ENCODE measurements at places on chromosomes 2 and 18.
A peak's percentile ranks its signal among the peaks of the same experiment; 100 is the strongest.

DNA sequence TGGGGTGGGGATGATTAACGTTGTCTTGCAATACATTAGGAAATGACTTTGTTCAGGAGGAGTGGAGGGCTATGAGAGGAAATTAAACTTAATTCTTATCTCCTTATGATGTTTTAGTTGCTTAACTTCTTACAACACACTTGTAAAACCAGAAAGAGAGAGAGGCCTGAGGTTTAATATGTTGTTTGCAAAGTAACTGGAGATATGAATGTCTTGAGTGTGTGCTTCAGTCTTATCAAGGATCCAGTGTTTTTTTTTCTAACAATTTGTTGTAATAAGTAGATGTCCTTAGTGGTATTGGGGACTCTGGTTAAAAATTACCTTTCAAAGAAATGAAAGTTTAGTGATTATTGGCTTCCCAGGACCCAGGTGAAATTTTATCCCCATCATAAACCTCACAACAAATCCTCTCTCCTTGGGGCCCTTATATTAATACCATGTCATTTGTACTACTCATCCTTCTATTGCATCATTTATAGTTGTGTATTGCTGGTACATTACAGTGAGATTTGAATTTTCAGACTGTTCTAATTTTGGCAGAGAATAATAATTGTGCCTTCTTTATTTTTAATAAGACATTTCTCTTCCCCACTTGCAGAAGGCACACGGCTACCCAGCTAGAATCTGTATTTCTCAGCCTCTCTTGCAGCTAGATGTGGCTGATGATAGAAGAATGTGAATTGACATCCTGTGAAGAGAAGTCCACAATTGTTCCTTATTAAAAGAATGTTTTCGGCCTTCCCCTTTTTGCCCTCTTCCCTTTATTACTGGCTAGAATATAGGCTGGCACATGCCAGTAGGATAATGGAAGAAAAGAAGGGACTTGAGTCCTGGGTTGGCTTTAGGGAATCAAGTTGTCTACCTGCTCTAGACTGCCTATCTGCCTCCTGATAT, 91.9 kb upstream of the CXCR4 start:
- no peaks in the 10 kb centered on the region for H3K36me3 ChIP-seq
- no peak overlapping the region for H3K4me3 ChIP-seq
- H3K27me3 ChIP-seq = no peaks in the 10 kb centered on the region
- no peak overlapping the region for H3K27ac ChIP-seq
- no peaks in the 10 kb centered on the region for H3K4me1 ChIP-seq

- H3K27me3 ChIP-seq = no peaks in the 10 kb centered on the region
- H3K4me1 ChIP-seq = peaks cover 52% of the 10 kb centered on the region
- peak overlapping the region; percentile 87 for H3K27ac ChIP-seq
- DNase-seq = no peak
These were observed 64.0 kb upstream of the STK39 start for GRCh38 chr2:168311261-168311910.

DNA sequence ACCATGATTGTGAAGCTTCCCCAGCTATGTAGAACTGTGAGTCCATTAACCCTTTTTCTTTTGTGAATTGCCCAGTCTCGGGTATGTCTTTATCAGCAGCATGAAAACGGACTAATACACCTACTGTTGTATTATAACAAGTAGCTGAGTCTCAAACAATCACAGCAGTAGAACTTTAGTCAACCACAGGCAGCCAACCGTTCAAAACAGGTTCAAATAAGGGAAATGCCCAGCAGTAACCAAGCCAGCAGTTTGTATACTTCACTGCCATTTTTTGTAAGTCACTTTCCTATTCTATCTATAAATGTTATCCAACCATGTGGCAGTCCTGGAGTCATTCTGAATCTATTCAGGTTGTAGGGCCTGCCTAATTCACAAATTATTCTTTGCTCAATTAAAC, 1560.6 kb upstream of the SLC39A10 start:
- H3K27ac ChIP-seq = no peak overlapping the region
- H3K27me3 ChIP-seq = no peaks in the 10 kb centered on the region
- no peaks in the 10 kb centered on the region for H3K36me3 ChIP-seq
- no peaks in the 10 kb centered on the region for H3K4me1 ChIP-seq

GRCh38 chr2:32010670-32011484, at the start of gene MEMO1:
Gene MEMO1 (minus strand): TSS chr2:32011008. CDS start chr2:32010247, 761 bp downstream.
- peak; percentile 97 for DNase-seq
- H3K36me3 ChIP-seq = peaks cover 3% of the 10 kb centered on the region
- H3K4me1 ChIP-seq = peaks cover 37% of the 10 kb centered on the region
- no peaks in the 10 kb centered on the region for H3K27me3 ChIP-seq

DNA sequence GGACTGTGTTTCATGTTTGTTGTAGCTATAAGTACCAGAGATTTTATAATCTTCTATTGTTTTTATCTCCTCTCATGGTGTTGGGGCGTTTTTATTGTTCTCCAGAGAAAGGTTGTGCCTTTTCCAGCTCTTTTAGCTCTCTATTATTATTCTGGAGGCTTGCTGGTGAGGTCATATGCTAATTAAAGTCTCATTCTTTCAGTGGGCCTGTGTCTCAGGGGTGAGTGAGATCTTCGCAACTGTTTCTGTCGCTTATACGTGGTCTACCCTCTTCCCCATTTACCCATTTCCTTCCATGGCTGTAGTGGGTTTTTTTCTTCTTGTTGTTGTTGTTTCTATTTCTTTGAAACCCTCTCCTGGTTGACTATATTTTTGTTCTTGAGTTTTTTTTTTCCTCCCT, 584.9 kb downstream of the TMEM182 start:
- H3K27ac ChIP-seq = no peak overlapping the region
- H3K4me1 ChIP-seq = no peaks in the 10 kb centered on the region
- no peak overlapping the region for H3K4me3 ChIP-seq
- H3K27me3 ChIP-seq = no peaks in the 10 kb centered on the region
- no peaks in the 10 kb centered on the region for H3K36me3 ChIP-seq

Data from osteocyte (in vitro differentiated cells).